Left ventricle myocardium superior (tissue), 1 donor: ENCODE measurements at places on chromosomes 1 and 21. TPM values are rescaled to one million over a fixed set of nuclear protein-coding genes. Genes with fewer than 3 reads are reported as not detected.

Gene DESI2
- 25.1 TPM for total RNA-seq

Gene ZFP69B
- total RNA-seq = 0.87 TPM

Gene SPOCD1
- not detected for total RNA-seq

Gene LRRIQ3
- 0.35 TPM for total RNA-seq

Gene TTC39A
- total RNA-seq = 18.0 TPM

GRCh38 chr1:110390692-110391245 is at the start of gene SLC16A4:
TSS of gene SLC16A4 (minus strand) at chr1:110391026. CDS start at chr1:110389323, 1,703 bp downstream.
- DNase-seq = no peak

DNA sequence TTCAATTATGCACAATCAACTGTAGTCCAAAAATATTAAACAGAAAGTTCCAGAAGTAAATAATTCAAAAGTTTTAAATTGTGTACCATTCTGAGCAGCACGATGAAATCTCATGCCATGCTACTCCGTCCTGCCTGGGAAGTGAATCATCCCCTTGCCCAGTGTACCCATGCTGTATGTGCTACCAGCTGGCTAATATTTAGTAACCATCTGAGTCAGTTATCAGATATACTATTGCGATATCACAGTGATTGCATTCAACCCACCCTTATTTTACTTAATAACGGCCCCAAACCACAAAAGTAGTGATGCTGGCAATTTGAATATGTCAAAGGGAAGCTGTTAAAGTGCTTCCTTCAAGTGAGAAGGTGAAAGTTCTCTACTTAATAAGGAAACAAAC is 56.2 kb downstream of the EVI5 start:
- no peak for DNase-seq

GRCh38 chr1:236164273-236164672 is 21.9 kb downstream of the GPR137B start:
- peak; percentile 71 for DNase-seq

GRCh38 chr21:15034126-15034853 is 30.5 kb downstream of the NRIP1 start:
- DNase-seq = no peak

GRCh38 chr1:94020764-94021579 is 100.0 kb downstream of the ABCA4 start:
- DNase-seq = no peak

DNA sequence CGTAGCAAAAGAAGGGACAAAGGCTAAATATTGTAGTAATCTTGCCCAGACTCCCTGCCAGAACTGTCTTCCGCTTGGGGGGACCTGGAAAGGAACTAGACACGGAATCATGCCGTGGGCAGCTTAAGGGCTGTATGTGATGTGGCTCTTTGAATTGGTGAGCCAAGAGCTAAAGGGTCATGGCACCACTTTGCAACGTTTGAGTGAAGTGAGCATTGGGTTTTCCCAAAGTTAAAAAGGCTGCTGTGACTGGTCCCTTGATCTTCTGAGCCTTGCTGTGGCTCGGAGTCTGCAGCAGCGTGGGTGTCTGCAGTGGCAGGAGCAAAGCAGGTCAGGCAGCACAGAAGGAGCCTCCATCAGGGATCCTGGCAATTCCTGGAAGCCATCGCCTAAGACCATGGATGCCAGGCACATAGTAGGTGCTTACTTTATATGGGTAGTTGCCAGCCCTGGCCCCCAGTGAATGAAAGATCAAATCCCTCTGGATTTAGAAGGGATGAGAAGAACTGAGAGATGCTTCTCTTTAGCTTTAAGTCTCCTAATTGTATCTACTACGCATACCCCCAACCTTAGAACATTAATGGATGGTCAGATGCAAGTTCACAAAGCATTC is 1.8 kb downstream of the SMYD2 start:
- DNase-seq = no peak

- DNase-seq = no peak
Observed at GRCh38 chr1:85992791-85993190, 163.8 kb downstream of the COL24A1 start.

- no peak for DNase-seq
Observed at GRCh38 chr21:17340081-17340480, 172.8 kb upstream of the CXADR start.

DNA sequence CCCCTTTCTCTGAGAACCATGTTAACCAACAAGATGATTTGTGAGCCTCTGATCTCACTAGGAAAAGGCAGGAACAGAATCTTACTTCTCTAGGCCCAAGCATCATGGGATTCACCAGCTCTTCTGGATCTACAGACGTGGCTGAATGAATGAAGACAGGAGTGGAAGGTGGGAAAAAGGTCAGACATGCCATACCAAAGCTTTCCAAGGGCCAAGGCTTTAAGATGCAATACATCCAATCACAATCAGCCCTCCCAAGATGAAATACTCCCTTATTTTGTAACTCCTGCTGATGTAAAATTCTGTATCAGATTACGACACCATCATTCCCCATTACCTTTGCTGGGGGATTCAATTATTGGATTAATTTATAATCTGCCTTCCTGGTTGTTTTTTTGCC is 80.9 kb downstream of the SSBP3 start:
- DNase-seq = no peak
